ENCODE measurements at places on chromosomes 7 and 10.
A peak's percentile ranks its signal among the peaks of the same experiment; 100 is the strongest.

GRCh38 chr10:23408330-23408976, 30.4 kb upstream of the OTUD1 start:
- DNase-seq = peak; percentile 26

- DNase-seq = no peak
These were observed 24.7 kb upstream of the FEZF1 start for GRCh38 chr7:122329145-122329802.

GRCh38 chr7:157010588-157011332, at the start of gene MNX1:
TSS of gene MNX1 (minus strand) at chr7:157010663. CDS start at chr7:157010350, 313 bp downstream.
- no peak for DNase-seq

- peak; percentile 6 for DNase-seq
These were observed 184.4 kb downstream of the MACC1 start for GRCh38 chr7:20032741-20033140.

DNA sequence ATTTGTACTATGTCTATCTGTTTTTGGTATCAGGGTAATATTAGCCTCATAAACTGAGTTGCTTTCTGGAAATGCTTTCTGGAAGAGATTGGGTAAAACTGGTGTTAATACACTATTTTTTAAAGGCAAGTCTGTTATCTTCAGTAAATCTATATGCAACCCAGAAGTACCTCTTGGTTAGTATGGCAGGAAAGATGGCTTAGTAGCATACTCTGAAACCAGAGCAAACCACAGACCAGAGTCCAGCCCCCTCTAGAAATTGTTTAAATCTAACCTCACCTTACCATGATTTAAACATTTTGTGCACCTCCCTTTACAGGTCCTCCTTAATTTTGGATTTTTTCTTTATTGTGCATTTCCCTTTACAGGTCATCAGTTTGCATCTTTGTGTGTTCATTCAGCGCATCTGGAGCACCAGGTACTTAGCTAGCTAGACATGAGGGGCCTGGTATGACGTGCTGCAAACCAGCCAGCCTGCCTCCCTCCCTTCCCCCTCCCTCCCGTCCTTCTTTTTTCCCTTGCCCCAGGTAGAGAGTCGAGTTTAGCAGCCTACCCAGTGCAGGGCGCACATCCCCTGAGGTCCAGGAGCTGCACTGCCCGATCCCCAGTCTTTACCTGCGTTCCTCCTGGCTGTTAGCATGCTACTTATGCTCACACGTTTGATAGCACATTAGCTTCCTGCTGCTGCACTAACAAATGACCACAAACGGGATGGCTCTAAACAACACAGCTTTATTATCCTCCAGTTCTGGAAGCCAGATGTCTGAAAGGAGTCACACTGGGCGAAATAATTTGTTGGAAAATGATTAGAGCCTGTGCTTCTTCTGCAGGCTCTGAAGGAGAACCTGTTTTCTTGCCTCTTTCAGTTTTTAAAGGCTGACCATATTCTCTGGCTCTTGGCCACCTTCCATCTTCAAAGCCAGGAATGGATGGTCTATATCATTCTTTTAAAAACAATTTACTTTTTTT, 299.9 kb upstream of the HABP2 start:
- DNase-seq = no peak

- DNase-seq = no peak
These were observed 83.0 kb downstream of the COL28A1 start for GRCh38 chr7:7452652-7453051.

DNA sequence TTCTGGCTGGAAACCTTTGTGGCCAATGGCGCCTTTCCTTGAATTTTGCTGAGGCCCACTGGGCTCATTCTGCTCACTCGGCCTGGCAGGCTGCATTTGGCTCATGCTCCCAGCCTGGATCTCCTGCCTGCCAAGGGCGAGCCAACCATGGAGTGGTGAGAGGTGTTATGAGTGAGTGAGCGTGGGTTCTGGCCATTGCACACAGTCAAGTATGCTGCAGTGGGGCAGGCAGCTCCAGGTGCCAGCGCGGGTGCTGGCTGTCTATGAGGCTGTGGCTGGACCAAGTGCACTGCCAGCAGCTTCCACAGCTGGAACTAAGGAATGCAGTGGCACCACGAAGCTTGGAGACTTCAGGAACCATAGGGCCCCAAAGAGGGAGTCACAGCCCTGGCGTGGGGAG, 42.2 kb upstream of the TUBB8 start:
- no peak for DNase-seq

- peak; percentile 21 for DNase-seq
These were observed 82.4 kb downstream of the SHH start for GRCh38 chr7:155729847-155730246.

DNA sequence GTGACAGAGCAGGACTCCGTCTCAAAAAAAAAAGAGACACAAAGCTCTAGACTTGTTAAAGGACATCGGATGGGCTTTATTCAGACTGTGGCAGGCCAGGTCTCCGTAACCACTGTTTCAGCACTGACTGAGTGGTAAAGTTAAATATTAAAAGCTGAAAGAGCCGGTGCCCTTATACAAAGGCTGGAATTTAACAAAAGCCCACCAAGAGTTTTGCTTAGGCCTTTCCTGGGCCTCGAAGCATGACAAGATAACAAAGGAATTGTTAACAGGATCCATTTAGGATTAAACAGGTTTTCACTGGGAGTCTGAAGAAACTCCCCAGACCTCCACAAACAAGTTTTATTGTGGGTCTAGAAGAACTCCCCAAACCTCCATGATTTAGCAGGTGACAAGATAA, 727.8 kb downstream of the TYW1 start:
- no peak for DNase-seq

GRCh38 chr7:87105401-87105800, 45.9 kb upstream of the ELAPOR2 start:
- DNase-seq = no peak

DNA sequence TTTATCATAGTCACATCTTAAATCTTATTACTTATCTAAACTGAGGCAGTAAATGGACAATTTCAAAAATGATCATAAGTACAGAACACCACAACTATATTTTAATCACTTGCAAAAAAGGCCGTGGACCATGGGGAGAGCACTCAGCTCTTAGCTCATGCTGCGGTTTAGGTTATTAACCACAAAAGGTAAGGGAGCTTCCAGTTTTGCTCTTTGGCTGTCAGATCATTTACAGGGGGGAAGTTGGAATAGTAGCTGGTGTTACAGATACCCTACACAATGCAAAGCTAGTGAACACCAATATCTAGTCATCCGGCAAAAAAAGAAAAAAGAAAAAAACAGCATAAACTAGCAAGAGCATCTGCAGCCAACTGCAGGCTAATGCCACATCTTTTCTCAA, 147.0 kb downstream of the BBS9 start:
- no peak for DNase-seq

DNA sequence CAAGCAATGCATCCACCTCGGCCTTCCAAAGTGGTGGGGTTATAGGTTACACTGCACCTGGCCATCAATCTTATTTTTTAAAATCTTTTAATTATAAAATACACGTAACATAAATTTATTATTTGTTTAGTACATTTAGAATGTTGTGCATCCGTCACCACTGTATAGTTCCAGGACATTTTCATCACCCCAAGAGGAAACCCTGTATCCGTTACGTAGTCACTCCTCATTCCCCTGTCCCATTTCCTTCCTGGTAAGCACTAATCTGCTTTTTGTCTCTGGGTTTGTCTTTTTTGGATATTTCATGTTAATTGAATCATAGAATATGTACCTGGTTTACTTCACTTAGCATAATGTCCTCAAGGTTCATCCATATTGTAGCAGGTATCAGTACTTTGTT, 51.2 kb downstream of the MAPK8 start:
- DNase-seq = no peak

DNA sequence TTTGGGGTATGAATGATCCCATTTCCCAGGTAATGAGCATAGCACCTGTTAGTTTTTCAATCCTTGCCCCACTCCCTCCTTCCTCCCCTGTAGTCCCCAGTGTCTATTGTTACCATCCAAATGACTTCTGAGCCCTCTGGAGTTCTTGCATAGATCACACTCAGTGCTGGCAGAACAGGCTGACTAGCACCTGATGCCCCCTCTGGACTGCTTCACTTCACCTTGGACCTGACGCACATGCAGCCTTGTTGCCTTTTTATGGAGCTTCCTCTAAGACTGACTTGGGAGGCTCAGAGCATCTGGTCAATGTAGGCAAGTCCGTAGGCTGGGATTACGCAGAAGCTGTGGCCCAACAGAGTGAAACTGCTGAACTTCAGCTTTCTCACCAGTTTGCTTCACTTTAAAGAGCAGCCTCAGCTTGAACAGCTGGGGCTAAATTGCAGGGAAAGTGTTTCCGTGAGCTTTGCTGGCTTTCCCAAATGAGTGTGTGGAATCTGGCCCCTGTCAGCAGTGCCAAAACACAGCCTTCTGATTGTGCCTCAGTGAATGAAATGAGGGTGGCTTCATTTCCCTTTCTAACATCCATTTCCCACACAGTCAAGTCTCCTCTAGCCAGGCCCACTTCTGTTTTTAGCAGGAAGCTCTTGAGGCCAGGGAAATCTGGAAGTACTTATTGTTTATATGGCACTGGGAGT, 48.5 kb downstream of the NXPH1 start:
- no peak for DNase-seq

- no peak for DNase-seq
These were observed 83.6 kb upstream of the TMEM106B start for GRCh38 chr7:12127455-12127854.

GRCh38 chr10:38038932-38039245, 28.4 kb downstream of the ZNF33A start:
- DNase-seq = no peak

DNA sequence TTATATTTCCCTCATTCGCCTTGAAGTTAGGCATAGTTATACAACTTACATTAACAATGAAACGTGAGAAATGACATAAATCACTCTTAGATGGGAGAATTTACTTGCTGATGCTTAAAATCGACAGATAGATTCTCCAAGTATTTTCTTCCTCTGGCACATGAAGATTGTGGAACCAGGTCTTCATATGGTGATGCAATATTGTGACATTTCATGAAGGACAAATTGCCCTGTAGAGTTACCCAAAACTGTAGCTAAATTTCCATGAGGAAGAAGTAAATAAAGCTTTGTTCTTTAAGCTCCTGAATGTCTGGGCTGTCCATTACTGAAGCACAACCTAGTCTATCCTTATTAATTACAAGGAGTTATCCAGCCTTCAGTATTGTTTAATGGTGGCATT, 353.1 kb downstream of the THSD7A start:
- no peak for DNase-seq

GRCh38 chr10:133384071-133384470, 5.0 kb downstream of the PAOX start:
- DNase-seq = no peak

- DNase-seq = peak; percentile 98
These were observed at the start of gene EDRF1 for GRCh38 chr10:125719173-125720001. TSS of gene EDRF1 (plus strand) at chr10:125719709. CDS start at chr10:125719808, 99 bp downstream.

DNA sequence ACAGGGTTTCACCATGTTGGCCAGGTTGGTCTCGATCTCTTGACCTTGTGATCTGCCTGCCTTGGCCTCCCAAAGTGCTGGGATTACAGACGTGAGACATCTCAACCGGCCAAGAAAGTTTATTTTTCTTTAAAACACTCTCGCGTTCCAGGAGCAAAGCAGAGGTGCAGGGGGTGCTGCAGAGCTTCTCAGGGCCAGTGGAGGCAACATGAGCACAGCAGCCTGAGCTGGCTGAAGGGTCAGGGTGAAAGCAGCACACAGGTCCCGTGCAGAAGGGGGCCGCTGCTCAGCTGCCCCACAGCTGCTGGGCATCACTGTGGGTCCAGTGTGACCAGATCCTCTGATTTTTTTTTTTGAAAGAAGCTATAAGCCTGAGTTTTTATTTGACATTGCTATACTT, 46.1 kb downstream of the EPHB4 start:
- DNase-seq = no peak

DNA sequence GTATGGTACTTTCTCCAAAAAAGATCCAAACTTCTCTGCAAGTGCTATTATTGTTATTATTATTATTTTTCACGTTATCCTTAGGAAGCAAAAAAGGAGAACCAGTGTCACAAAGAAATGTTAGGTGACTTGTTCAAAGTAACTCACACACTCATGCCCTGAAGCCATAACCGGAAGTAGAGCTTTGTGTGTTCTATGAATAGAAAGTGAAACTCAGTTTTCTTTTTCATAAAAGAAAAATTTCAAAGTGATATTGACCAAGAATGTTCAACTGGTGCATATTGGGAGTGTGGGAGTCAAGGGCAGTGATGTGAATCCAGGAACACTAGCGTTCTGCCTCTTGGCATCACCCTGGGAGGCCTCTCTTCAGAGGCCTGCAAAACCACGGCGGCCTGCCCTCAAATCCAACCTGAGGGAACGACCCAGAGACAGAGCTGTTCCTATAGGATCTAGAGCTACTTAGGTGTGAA, 106.1 kb downstream of the PRKCQ start:
- no peak for DNase-seq

- DNase-seq = peak; percentile 72
These were observed 249.7 kb downstream of the ELMO1 start for GRCh38 chr7:37198906-37199485.

- DNase-seq = no peak
These were observed 44.8 kb upstream of the BAMBI start for GRCh38 chr10:28632584-28632945.

GRCh38 chr7:20330928-20331909, 519 bp downstream of the ITGB8 start:
- peak; percentile 16 for DNase-seq

DNA sequence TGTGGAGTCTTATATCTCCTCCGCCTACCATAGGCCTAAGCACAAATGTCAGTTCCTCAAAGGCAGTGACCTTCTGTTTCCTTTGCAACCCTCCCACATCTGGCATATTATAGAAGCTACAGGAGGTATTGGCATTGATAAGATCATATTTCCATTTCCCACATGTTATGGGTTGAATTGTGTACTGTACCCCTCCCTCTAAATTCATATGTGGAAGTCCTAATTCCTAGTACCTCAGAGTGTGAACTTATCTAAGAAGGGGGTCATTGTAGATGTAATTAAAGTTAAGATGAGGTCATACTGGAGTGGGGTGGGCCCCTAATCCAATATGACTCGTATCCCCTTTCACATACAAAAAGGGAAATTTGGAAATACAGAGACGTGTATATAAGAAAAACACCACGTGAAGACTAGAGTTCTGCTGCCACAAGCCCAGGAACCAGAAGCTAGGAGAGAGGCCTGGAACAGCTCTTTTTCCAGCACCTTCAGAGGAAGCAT, 6.1 kb upstream of the LAMB4 start:
- DNase-seq = no peak

DNA sequence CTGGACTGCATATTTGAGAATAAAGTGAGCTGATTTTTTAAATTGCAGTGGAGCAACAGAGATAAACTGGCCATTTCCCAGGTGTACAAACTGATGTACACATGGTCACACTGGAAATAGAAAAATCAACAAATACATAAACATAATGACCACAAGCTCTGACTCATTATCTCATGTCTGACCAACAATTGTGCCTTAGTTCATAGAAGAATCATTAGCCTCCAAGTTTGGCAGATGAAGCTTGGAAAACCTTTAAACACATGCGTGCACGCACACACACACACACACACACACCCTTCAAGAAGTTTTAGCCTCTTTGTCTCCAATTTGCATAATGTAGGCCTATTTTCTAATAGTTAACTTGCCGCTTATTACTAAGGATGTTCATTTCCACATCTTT, 308.9 kb upstream of the POM121L12 start:
- DNase-seq = no peak
